ENCODE measurements at places on chromosomes 7 and 10.

GRCh38 chr7:19752020-19752419, 21.4 kb downstream of the TMEM196 start:
- no peak for DNase-seq

DNA sequence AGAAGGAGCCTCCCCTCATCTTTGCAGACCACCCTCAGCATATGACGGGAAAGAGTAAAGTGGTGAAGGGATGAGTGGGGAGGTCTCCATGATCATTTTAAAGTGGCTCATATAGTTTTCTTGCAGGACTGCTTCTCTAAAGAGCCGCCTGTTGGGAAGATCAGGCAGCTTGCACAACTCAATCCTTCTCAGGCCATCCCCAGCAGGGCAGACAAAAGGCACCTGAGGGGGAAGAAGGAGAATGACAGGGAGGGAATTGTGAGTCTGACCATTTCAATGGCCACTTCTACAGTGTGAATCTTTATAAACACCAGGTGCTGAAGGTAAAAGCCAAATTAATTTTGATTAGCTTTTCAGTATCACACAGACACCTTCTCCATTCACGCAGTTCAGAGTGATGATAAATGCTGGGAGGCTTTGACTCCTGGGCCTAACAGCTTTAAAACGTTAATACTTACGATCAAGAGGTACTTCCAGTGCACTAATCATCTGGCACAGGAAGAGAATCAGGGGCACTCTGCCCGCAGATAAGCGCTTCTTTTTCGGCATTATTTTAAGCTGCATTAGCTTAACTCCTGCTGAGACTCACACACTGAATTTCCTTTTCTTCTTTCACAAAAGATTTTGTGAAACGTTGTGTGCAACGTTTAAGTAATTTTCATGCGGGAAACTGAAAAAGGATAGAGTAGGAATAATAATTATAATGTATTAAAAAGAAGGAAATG, 109.5 kb upstream of the LAMB4 start:
- no peak for DNase-seq

DNA sequence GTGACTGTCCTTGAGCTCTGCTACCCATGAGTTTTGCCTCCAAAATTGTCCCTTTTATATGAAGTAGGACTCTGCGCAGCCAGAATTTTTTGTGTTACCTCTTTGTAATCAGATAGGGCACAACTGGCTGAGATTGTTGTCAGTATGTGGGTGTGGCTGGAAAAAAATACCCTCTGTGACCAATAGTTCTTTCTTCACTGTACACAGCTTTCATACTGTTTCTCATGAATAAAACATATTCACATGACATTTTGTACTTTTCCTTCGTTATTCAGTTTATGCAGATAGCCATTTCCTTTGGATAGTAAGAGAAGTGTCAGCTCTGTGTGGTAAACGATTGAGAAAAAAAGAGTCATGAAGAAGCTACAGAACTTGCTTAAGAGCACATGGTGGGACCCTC, 49.6 kb upstream of the WNT8B start:
- no peak for DNase-seq

- no peak for DNase-seq
Measured at GRCh38 chr7:17134786-17135185, 163.7 kb upstream of the AHR start.

DNA sequence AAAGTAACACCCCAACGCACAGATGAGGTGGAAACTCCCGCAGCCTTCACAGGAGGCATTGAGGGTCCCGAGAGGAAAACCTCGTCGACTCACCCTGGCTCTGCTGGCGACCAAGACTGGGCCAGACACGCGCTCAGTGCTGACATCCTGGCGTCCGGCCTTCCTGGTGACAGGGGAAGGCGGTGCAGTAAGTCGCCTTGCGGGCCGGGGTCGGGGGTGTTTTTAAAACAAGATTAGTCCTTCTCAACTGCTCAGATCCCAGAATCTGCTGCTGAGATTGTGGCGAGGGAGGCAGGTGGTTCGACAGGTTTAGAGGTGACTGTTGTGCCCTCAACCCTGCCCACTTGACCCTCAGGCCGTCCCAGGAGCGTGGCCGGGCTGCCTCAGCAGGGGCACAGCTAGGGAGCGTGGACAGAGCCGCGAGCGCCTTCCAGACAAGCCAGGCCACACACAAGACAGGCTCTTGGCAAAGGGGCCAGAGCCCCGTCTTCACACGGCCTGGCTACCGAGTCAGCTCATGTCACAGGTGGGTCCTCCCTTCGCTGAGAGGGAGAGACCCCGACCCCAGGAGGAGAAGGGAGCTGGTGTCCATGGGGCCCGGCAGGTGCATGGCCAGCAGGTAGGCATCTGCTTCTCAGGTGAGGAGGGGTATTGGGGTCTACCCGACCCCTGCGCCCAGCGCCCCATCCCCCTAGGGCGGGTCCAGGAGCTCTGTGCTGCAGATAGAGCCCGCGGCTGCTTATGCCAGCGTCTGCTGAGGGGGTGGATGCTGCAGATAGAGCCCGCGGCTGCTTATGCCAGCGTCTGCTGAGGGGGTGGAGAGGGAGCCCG, 81.6 kb downstream of the DNAJB6 start:
- DNase-seq = no peak

- DNase-seq = no peak
Measured at GRCh38 chr10:76554478-76554877, 1083.1 kb downstream of the KCNMA1 start.

DNA sequence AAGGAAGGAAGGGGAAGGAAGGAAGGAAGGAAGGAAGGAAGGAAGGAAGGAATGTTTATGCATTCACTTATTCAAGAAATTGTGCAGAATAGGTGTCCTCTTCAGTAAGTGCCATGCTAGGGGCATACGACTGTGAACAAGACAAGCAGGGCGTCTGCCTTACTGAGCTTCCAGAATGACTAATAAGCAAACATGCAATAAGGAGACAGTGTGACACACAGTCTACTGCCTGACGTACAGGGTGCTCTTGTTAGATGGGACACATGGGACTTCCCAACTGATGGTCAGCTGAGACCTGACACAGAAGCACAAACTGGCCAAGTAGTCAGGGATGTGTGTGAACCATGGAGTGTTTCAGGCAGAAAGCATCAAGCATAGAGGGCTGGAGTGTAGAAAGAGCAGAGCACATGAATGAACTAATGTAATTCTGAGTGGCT, 18.2 kb downstream of the DNAJC12 start:
- no peak for DNase-seq

DNA sequence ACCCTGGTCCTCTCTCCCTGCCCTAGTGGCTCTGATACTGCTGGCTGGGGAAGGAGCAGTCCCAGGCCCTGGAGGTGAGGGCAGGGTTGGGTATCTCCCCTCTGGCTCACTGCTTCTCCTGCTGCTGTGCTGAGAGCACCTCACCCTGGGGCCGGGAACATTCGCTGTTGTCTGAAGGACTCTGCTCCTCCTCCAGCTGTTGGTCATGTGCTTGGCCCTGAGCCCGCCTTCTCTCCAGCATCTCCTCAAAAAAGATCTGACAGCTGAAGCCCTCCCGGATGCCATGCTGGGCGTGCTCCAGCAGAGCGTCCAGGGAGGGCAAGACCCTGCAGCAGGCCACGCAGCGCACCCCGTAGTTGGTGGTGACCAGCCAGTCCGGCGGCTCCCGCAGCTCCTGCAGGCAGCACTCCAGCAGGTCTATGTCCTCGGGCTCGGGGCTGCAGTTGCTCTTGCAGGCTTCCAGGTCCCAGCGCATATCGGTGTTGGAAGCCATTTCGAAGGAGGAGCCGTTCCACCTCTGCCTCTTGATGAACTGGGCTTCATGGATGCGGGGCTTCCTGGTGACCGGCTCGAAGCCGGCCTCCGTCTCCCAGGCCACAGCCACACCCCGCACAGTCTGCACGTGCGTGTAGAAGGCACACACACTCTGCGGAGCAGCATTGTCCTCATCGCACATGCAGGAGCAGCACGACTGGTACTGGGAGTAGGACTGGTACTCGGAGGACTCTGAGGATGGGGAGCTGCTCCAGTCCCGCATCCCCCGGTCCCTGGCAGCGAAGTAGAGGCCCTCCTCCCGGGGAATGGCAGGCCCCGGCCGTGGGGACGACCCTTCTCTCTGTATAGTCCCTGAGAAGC, 2.1 kb downstream of the FAM170B start:
- no peak for DNase-seq

DNA sequence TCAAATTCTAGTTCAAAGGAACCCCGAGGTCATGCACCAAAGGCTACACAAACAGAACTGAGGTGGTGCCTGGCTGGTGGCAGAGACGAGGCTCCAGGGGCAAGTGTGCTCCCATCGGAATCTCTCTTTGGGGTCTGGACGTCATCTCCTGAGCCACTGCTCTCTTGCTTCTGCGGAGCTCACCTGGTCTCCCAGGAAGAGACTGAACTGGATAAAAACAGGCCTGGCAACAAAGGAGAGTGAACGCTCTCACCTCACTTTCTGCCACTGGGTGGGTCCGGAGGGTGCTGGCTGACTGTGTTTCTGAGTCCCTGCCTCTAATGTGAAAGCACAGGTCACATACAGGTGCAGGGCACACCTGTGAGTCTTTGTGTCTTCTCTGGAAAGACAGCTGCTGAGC, 22.4 kb downstream of the VIPR2 start:
- no peak for DNase-seq

GRCh38 chr7:37107047-37107750, 341.5 kb downstream of the ELMO1 start:
- DNase-seq = no peak

DNA sequence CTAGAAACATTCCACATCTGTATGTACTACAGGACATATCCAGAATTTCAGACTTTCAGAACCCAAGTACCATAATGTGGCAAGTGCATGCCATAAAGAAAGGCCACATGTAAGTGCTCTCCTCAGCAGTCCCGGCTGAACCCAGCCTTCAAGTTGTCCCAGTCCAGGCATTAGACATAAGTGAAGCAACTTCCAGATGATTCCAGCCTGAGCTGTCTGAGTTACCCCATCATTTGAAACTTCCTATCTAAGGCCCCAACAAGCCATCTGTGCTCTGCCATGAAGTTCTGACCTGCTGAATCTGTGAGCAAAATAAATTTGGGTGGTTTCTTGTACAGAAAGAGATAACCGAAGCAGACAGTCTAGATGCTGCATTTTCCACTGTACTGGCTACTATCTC, 218.8 kb downstream of the IPMK start:
- DNase-seq = no peak

GRCh38 chr10:98563811-98564210, 117.1 kb upstream of the HPS1 start:
- DNase-seq = no peak

- DNase-seq = no peak
Measured at GRCh38 chr10:43983856-43984271, 335.2 kb upstream of the ZNF32 start.

DNA sequence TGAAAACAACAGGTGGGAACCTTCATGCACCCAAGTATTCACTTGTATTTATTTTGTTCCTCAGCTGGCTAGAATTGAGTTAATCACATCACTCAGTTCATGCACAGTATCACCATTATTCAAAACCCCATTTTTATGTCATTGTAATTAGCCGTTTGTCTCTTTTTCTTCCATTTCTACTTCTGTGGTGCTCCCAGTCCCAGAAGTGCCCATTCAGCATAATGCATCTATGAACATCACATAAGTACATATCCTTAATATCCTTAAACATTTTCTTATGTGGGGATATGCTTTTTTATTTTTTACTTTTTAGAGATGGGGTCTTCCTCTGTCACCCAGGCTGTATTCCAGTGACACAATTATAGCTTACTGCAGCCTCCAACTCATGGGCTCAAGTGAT, 510.9 kb upstream of the MGMT start:
- DNase-seq = no peak

- DNase-seq = no peak
Measured at GRCh38 chr7:41448104-41448503, 254.8 kb downstream of the INHBA start.

DNA sequence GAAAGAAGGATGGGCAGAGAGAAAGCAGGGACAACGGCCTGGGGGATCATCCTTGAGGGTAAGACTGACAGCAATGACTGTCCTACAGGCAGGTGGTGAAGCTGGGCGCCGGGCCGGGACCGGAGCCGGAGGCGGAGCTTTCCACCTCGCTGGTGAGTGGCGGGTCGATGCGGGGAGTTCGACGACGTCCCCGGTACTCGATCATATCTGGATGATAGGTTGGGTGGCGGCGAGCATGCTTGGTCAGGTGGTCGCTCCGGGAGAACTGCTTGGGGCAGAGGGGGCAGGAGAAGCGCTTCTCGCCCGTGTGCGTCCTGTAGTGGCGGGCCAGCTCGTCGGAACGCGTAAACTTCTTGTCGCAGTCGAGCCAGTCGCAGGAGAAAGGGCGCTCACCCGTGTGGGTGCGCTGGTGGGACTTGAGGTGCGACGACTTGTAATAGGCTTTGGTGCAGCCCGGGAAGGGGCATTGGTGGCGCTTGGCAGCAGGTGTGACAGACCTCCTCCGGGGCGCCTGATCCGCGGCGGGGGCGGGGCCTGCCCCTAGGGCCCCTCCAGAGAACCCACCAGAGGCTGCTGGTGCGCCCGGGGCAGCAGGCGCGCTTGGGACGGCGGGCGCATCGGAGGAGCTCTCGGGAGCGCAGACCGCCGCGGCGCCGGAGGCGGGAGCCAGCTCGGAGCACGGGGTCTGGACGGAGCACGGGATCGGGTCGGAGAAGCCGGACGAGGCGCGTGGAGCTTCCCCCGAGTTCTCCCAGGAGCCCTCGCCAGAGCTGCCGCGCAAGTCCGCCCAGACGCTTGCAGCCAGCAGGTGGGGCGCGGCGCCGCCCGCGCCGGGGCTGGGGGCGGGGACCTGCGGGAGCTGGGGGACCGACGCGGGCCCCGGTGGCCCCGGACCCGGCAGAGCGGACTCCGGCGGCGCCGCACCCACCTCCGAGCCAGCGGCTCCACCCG, 752 bp downstream of the KLF14 start:
- no peak for DNase-seq

DNA sequence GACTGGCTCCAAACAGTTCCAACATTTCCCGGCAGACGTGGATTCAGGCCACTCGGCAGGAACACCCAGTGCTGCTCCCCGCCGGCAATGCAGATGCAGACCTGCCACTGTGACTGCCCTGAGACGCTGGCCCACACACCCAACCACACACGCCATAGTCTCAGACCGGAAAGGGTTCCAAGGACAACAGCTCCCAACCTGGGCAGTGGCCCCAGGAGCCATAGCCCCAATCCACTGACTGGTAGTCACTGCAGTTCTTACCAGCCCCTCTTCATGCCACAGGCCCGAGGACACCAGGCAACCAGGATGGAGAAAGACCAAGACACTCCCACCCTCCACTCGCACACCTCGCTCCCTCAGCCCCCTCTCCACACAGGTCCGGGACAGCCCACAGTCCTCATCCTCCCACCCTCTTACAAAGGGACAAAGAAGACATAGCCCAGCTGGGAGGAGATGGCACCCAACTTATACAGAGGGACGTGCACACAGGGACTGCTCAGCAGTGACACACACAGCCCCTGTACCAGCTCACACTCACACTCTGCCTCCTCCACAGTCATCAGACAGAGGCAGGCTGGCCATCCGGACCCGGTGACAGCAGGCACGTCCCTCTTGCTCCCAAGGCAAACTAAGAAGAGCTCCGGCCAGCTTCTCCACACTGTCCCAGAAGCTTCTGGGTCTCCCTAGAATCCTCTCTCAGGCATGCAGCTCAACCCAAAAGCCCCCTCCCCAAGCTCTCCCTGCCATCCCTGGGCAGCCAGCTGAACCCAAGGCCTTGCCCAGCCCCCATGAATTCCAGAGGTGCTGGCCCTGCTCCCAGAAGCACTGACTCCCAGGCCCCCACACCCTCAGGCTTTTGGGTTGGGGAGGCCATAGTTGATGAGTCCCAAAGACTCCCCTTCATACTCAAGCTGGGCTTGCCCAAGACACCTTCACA, 24.8 kb downstream of the KCNH2 start:
- no peak for DNase-seq

GRCh38 chr7:127901895-127902703, 129.1 kb downstream of the LRRC4 start:
- DNase-seq = no peak

Data from stimulated activated CD4-positive, alpha-beta T cell treated with anti-CD3 and anti-CD28 coated beads, TNF-alpha, amount 100 ng/mL, for 1 hour (primary cell).